ENCODE measurements at places on chromosomes 12 and 14. TPM values are rescaled to one million over a fixed set of nuclear protein-coding genes. Genes with fewer than 3 reads are reported as not detected.

- ATAC-seq, result no peak
These were observed 4.2 kb upstream of the FOXJ2 start for GRCh38 chr12:8028267-8028666.

DNA sequence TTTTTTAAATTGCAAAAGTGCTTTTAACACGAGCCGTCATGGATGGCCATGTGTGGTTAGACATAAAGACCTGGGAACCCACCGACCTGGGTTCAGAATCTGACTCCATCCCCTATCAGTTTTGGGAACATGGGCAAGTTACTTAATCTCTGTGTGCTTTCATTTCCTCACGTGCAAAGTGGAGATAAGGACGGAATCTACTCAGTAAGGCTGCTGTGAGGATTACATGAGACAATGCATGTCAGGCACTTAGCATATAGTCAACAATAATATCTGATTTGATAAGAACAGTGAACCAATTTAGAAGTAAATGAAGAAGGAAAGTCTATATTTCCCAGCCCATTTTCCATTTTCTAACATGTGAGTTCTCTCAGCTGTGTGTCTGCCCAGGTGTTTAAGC is 235.4 kb downstream of the SUDS3 start:
- no peak for ATAC-seq

Gene FAM181A
- not detected for total RNA-seq

Gene BMAL2
- 12.0 TPM for total RNA-seq

Gene NOXRED1
- 0.89 TPM for total RNA-seq

Gene NID2
- 0.13 TPM for total RNA-seq

Measured in activated T-helper 17 cell treated with anti-CD3 and anti-CD28 coated beads, Interleukin-2, amount 50 U/mL, for 72 hours (primary cell).